ENCODE measurements at places on chromosomes 7 and 10.

- DNase-seq: no peak
Observed at GRCh38 chr10:45614869-45615268, 57.7 kb downstream of the ZFAND4 start.

DNA sequence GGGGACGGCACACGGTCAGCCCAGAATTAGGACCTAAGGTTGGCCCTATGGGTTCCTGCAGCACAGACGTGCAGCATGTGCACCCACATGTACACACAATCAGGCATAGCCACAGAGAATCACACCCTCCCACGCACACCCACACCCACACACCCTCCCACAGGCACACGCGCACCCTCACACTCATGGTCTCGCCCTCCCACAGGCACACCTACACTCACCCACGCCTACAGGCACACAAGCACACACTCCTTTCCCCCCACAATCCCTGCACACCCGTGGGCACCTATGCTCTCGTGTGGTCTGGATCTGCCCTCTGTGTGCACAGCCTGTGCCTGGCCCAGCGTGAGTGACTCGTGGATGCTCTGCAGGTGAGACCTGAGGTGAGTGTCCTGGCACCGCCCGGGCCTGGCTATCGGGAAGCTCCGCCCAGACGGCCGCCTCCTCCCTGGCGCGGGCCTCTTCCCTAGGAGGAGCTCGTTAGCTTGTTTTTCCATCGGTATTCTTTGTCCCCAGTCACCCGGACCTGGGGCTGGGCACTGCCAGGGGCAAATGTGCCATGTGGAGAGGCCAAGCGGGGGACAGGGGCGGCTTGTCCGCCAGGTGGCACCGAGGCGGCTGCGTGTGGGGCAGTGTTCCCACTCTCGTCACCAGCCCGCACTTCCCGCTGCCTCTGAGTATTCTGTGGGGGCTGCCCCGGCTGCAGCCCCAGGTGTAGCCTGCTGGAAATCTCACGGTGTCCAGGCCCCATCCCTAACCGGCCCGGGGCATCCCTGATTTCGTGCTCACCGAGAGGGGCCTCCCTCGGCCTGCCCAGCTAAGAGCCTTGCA is 110.2 kb upstream of the FAM20C start:
- no peak for DNase-seq

- no peak for DNase-seq
Observed at GRCh38 chr7:12649348-12649747, 38.1 kb upstream of the ARL4A start.

GRCh38 chr10:89314676-89315075 is 12.8 kb downstream of the IFIT2 start:
- DNase-seq: no peak

DNA sequence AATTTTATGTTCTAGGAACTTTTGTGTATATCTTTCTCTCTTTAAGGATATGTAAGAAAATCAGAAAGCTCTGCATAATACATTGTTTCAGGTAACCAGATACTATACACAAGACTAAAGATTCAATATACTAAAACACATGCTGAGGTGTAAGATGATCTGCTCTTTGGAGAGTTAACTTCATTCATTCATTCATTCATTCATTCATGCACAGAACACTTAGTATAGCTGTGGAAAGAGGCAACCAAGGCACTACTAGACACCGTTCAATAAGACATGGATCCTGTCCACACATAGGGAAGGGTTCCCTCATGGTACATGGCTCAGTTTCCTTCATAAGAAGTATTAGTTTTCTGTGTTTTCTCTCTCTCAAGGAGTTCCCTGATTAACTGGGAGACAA is 207.6 kb upstream of the AOAH start:
- no peak for DNase-seq

- no peak for DNase-seq
Observed at GRCh38 chr7:5578495-5578894, 154.9 kb upstream of the TNRC18 start.

DNA sequence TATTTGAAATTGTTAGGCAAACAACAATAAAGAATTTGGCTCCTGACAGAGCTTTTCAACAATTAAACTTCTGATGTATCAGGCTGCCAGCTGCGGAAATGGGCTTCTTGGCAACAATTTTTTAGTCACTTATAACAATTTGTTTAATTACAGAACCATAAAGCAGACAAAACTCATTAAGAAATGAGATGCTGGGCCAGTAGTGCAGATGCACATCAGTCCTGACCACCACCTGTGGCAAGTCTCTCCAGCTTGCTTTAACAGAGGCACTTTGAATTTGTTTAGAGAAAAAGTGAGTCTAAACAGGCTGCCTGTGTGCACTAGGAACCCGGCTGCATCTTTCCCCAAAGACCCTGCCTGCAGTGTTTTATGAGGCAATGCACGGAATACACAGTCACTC is 1124.4 kb downstream of the NXPH1 start:
- DNase-seq: no peak

GRCh38 chr10:89454561-89455347 is 40.4 kb downstream of the IFIT5 start:
- DNase-seq: no peak

DNA sequence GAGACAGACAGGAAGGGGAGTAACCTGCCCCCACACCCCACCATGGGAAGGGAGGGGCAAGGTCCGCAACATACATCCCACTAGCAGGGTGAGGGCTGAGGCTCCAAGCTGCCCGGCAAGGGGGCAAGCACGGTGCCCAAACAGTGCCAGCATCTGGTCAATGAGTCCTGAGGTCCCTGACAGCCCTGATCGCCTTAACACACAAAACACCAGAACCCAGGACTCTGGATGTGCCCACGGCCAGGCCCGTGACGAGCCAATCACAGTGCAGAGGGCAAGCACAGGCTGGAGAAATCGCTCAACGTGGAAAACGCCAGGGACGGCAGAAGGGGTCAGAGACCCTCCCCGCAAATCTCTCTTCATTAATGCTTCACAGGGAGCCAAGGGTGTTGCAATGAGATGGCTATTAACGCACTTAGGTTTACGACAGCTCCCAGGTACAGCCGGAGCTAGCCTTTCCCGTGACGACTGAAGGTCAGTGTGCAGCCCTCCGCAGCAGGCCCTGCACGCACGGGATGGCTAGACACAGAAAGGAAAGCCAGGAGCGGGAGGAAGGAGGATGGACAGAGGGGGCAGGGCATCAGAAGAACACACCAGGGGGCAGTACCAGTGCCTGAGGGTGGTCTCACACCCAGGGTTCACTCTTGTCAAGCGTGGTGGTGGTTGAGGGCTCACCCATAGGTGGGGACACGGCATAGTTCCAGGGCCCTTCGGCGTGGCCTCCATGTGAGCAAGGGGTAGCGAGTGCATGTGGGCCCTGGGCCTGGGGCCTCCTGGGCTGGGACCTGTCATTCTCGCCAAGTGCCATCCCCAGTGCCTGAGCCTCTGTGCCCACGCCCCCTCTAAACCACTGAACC is 220.5 kb downstream of the MAD1L1 start:
- DNase-seq: no peak

GRCh38 chr7:35717013-35717412 is 22.1 kb upstream of the HERPUD2 start:
- no peak for DNase-seq

DNA sequence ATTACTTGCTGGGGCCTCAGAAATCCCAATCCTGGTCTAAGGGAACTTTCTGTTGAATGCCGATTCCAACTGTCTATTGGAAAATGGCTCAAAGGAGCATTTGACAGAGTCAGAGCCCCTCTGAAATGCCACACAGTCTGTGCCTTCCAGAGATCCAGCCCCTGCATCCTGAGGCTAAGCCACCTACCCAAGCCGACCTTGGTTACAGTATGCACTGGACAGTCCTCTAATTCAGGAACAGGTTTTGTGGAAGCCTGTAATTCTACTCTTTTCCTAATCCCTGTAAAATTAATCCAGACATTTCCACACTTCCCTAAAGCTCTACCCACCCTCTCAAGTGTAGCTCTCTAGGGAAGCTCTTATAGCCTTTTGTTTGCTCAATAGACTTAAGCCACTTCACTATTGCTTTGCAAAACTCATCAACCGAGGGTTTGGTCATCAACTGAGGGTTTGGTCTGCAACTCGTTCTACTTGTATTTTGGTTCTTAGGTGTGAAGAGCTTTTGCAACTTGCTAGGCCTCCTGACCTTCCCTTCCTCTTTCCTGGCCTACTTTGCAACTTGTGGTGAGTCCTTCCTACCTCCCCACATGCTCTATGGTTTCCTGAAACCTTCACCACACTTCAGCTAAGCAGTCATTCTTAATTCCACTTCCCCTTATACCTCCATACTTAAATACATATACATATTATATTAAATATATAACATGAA is 364.8 kb downstream of the SFMBT2 start:
- DNase-seq: no peak

GRCh38 chr7:14398526-14398925 is 409.1 kb upstream of the ETV1 start:
- DNase-seq: no peak

DNA sequence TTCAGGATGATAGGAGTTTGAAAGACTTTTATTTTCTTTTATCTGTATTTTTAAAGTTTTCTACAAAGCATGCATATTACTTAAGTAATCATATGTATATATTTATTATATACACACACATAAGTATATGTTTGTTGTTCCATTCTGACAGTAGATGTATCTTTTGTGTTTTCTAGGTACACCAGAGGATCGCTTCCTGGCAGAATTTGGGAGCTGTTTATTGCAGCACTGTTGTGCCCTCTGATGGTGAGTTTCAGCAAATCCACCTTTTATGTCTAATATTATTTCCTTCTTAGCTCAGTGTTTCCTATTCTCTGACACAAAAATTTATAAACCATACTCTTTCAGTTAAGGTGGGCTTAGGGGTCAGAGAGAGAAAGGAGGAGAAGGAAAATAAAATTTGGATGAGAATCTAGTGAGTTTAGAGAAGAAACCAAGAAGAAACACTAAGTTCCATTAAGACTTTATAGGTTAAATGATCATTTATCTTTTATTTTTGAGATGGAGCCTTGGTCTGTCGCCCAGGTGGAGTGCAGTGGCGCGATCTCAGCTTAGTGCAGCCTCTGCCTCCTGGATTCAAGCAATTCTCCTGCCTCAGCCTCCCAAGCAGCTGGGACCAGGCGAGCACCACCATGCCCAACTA is 59.2 kb upstream of the OIT3 start:
- peak; percentile 76 for DNase-seq

- DNase-seq: no peak
Observed at GRCh38 chr10:44183667-44184632, 200.9 kb downstream of the CXCL12 start.

- no peak for DNase-seq
Observed at GRCh38 chr7:110061387-110061786, 1029.5 kb upstream of the LRRN3 start.

DNA sequence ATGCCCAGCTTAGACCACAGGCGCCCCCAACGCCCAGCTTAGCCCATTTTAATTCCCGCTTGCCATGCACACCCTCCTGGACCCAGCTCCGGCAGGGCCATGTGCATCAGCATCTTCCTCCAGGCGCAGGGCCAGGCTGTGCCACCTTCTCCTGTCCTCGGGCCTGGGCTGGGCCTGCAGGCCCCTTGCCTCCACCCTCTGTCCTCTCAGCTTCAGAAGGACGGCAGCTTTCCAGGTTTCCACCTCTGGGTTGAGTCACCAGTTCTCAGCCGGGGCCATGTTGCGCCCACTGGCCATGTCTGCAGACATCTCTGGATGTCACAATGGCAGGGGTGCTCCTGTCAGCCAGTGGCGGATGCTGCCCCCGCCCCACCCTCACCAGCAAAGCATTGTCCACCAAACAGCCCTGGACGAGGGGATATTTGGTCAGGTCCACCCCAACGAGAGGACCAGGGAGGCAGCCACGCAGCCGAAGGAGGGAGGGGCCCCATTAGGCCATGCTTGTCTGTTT is 59.1 kb upstream of the NKX6-2 start:
- no peak for DNase-seq

DNA sequence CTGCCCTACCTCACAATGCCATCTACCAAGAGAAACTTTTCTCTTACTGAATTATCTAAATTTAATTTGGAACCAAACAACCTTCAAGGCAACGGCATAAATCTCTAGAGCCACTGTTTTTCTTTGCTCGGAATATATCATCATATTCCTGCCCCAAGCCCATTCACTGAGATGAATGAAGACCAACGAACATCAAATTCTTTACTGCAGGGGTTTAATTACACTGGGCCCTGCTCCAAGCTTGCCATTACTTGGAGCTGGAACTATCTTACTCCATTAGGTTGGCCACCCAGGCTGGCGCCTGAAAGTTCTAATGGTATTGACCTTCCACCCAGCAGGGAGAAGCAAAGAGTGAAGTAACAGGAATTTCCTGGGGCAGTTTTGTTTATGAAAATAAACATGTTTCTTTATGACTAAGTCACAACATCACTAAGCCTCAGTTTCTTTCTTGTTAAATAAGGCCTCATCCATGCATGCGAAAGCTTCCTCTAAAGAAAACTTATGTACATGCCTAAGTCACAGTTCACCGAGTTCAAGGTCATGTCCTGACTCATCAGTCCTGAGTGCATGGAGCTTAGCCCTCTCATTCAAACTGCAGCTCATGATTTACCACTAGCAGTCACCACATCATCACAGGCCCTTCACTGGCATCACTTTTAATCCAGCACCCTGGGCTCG is 42.1 kb upstream of the ANAPC16 start:
- DNase-seq: peak; percentile 84

GRCh38 chr7:55156919-55157763 is 138.3 kb downstream of the EGFR start:
- no peak for DNase-seq

DNA sequence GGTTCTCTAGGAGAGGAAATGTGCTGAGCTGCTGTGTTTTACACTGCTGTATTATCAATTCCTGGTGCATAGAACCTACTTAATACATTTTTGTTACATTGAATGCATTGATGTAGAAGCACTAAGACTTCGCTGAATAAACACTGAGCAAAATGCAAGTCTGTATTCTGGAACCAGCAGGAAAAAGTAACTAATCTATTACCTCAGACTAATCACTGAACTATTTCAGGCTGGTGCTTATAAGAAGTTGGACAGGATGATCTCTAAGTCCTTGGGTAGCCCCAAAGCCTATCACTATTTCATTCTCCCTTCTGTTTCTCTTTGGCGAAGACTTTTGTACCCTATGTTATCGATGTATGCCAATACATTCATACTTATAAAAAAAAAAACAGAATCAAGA is 87.2 kb upstream of the LRRTM3 start:
- no peak for DNase-seq

- no peak for DNase-seq
Observed at GRCh38 chr10:22554461-22555182, 159.8 kb downstream of the PIP4K2A start.

GRCh38 chr10:43377424-43377883 is 6.0 kb downstream of the FXYD4 start:
- DNase-seq: no peak

- DNase-seq: no peak
Observed at GRCh38 chr10:33335551-33335800, 1.0 kb upstream of the NRP1 start.

DNA sequence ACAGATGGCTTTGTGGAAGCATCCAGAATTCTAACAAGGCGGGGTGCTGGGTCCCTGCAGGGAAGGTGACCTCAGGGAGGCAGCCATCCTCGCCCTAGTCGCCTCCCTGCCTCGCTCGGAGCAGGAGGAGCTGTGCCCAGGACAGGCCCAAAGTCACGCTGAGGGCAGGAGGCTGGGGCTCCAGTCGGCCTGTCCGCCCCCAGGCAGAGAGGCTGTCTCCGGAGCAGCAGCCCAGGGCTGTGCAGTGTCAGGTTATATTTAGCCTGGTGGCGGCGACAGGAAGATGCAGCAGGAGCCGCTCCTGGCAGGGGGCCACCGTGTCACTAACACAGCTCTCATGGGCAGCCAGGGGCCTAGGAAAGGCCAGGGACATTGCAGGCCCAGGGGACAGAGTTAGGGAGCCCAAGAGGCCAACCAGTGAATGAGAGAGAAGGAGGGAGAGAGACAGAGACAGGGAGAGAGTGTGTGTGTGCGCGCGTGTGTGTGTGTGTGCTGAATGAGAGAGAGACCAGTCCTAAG is 13.5 kb downstream of the KCNH2 start:
- DNase-seq: peak; percentile 30

- peak; percentile 61 for DNase-seq
Observed at GRCh38 chr7:148700661-148701064, 2.0 kb downstream of the CUL1 start.
